ENCODE measurements at places on chromosomes 3 and 15. TPM values are rescaled to one million over a fixed set of nuclear protein-coding genes. Genes with fewer than 3 reads are reported as not detected.

The TRPC1 gene
- total RNA-seq = 13.7 TPM

The TLR9 gene
- under 0.01 TPM for total RNA-seq

The SLC6A20 gene
- 1.7 TPM for total RNA-seq

The PCOLCE2 gene
- total RNA-seq = 1.1 TPM

The AVEN gene
- total RNA-seq = 29.9 TPM

The SNX22 gene
- total RNA-seq = 0.21 TPM

The ZCWPW2 gene
- 0.21 TPM for total RNA-seq

The LMLN gene
- 5.3 TPM for total RNA-seq

Data from tracheal epithelial cell (primary cell).